ENCODE measurements at places on chromosomes 3 and 15.

- DNase-seq: no peak
These were observed 170.9 kb downstream of the TNIK start for GRCh38 chr3:171289291-171289690.

GRCh38 chr15:87609474-87609873 is 647.1 kb downstream of the NTRK3 start:
- peak; percentile 67 for DNase-seq

DNA sequence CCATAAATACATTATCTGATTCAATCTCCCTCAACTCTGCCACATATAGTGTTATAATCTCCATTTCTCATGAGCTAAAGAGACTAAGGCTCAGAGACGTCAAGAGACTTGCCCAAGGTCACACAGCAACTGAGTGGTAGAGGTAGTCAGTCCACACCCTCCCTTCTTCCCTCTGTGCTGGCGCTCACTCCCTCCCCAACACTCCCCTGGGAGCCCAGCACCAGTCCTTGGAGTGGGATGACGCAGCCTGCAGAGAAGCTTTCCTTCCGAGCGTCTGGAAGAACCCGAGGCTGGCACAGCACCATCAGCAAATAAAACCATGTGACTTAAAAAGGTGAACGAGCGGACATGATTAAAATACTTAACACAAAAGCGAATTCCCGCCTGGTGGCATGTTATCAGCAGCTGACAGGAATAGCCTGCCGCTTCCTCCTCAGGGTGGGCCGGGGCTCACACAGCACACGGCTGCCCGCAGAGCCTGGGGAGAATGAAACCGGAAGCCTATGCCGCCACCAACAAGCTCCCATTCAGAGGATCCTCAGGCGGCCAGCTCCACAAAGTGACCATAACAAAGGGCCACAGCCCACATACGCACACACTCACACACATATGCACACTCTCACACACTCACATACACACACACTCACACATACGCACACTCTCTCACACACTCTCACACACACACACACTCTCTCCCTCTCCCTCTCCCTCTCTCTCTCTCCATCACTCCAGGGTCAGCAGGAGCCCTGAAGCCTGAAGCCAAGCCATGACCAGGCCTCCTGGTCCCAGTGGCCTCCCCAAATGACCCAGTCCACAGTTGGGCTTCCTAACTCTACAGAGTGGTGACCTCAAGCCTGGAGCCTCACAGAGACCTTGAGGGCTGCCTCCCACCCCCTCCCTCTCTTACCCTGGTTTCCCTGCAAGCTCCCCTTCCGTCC is 120.5 kb downstream of the XXYLT1 start:
- no peak for DNase-seq

- DNase-seq: no peak
These were observed 1438.2 kb downstream of the ZPLD1 start for GRCh38 chr3:103873021-103873420.

DNA sequence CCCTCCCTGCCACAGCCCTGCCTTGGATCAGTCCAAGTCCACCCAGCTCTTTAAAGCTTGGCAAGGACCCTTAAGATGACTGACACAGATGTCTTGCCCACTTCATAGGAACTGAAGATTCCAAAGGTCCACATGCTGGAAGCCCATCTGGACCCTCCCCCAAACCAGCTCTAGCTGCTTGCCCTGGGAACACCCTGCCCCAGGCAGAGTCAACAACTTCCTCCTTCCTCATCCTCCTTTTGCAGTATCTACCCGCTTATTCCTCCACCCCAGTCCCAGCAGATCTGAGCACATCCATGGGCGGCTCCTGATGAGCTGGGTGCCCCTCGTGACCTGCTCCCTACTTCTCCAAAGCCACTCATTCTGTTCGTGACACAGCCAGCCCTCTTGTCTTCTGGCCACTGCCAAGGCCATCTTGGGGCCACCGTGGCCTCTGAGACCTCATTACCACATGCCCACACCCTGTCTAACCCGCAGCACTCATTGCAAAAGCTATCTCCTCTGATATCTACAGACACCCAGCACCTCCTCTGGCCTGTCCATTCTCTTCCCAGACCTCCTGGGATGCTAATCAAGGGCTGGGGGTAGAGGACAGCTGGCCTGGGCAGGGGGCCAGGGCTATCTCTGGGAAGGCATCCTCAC is 2.0 kb upstream of the PFKFB4 start:
- DNase-seq: no peak

DNA sequence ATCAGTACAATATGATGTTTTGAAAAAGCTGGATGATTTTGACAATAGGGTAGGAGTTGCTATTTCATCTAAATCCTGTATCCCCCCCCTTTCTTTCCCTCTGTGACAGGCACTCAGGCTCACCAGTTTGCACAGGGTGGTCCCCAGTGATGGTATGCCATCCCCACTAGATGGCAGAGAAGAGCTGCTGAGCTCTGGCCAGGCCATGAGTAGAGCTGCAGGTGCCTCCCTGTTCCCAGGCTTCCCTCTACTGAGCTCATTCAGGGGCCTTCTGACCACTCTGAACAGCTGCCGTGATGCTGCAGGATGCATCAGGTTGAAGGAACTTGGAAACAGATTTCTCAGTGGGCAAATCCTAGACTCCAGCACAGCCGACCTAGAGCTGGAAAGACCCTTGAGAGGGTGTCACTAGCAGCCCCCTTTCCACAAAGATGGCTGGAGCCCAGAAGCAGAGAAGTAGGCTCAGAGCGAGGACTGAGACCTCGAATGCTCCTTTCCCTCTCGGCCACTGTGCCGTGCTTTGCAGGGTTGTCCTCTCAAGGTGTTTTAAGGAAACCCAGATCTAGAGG is 45.1 kb downstream of the EFCAB12 start:
- DNase-seq: peak; percentile 78

DNA sequence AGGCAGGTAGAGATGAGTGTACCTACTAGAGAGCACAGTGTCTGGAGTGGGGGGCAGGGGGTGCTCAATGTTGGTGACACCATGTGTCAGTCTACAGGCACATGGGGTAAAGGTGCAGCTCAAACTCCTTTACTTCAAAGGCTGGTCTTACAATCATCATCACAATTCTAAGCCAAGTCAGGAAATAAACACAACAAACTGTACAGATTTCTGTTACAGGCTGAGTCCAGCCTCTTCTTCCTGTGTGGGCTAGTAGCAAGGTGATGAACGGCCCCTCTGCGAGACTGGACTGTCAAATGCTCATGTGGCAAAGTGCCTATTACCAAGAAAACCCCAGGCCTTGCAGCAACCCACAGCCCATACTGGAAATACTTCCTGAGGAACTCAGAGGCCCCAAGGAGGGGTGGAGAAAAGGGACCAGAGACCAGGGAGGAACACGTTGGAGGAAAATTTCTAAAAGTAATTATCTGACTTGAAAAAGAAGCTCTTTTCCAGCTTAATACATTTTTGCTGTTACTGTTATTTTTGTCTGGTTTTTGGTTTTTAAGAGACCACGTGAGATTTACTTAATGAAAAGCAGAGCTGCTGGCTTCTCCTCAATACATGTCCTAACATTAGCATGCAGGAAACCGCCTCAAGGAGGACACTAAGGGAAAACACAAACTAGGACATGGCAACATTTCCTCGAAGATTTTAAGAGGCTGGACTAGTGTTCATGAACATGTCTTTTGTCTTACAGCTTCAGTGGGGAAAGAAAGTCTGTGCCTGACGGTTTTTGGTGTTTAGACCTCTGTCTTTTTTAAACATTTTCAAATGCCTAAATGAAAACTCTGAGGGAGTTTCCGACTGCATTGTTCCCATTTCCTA is 29.5 kb downstream of the TBC1D2B start:
- no peak for DNase-seq

GRCh38 chr3:48504051-48504946 is at the start of gene SHISA5:
Gene SHISA5, minus strand, starts transcription at chr3:48504174. Its CDS starts 80 bp downstream, at chr3:48504094.
- DNase-seq: no peak

DNA sequence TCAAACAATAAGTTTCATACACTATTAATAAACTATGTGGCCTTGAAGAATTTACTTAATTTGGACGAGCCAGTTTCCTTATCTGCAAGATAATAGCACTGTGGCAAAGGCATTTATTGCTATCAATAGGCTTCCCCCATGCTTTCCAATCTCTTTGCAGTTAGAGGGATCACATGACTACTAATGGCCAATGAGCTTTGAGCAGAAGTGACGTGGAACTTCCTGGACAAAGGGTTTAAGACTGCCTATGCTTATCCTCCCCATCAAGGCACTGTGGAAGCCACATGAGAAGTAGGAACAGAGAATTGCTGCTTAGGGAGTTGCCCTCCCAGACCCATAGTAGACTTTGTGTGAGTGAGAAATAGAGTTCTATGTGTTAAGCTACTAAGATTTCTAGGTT is 16.7 kb upstream of the ZMAT3 start:
- no peak for DNase-seq

DNA sequence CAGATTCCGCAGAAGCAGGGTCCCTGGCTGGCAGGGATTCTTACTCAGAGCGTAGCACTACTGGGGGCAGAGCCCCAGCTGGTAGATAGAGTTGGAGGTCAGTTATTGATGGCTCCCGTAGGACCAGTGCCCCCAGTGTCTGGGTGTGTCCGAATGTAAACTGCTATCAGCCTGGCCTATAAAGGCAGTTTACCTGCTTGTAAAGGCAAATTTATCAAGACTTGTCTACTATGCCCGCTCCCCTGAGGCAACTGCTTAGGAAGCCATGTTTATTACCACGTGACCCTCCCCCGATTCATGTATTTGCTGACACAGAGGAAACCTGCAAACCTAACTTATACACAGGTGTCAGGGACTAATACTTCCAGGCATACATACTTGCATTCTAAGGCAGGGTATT is 607 bp upstream of the PPP1R14D start:
- no peak for DNase-seq

GRCh38 chr3:181383201-181383600 is 328.5 kb upstream of the SOX2 start:
- no peak for DNase-seq

DNA sequence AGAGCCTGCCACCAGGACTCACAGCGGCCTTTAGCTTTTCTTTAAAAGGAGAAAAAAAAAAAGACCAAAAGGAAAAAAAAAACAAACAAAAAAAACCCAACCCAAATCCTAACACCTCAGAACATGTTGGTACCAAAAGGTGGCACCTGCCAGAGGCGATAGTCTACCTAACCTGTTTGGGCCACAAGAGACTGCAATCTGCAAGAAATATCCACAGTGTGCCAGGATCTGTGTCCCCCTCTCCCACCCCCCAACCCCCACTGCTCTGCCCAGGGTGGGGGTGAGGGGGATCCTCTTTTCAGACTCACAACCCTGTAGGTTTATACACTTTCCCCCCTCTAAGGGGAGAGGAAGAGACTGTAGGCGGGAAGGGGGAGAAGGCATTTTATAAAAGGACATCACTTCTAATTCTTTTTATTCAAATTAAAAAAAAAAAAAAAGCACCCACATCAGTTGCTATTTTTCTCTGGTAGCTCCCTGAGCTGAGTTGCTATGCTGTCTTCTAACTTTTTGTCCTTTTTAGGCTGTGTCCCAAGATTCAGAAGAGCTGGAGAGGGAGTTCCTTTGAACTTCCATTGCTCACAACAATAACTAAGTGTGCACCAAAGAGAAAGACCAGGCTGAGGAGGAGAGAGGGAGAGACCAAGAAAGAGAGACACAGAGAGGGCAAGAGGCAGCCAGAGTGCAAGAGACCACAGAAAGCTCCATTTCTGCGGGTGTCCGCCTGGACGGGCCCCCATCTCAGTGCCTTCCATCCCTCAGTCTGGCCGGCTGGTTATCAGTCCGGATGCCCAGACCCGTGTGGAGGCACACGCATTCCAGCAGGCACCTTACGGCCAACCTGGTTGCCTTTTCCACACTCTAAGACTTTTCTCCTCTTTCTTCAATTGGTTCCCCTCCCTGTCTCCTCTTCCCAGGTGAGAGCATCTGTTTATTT is 48.9 kb downstream of the TLE3 start:
- DNase-seq: no peak

- DNase-seq: no peak
These were observed 131.1 kb downstream of the PYDC2 start for GRCh38 chr3:191592105-191592504.
